ENCODE measurements at places on chromosomes 16 and 17.

GRCh38 chr17:30344283-30345088, 10.6 kb upstream of the TMIGD1 start:
- no peak for DNase-seq

- peak; percentile 25 for DNase-seq
Measured at GRCh38 chr17:76447931-76448652, 4.9 kb downstream of the UBE2O start.

DNA sequence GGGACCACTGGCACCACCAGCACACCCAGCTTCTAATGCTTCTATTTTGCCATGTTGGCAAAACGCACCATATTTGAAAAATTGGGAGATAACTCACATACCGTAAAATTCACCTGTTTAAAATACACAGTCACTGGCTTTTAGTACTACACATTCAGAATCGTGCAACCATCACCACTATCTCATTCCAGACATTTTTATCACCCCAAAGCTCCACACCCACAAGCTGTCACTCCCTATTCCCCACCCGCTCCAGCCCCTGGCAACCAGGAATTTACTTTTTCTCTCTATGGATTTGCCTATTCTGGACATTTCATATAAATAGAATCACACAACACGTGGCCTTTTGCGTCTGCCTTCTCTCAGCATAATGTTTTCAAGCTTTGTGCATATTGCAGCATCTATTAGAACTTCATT, 25.0 kb downstream of the PPL start:
- peak; percentile 14 for DNase-seq

DNA sequence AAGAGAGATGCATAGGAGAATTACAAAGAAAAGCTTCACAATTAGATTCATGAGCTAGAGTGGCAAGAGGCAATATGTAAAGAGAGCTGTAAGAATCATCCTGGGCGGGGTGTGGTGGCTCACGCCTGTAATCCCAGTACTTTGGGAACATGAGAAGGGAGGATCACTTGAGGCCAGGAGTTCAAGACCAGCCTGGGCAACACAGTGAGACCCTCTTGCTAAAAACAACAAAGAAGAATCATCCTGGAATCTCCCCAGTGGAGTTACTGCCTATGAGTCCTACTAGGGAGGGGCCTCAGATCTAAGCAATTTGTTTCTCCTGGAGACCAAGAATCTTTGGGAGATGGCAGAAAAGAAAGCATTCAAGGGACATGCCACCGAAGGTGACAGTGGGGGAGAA, 119.1 kb downstream of the HIC1 start:
- DNase-seq, result no peak

GRCh38 chr17:33905338-33905800, 349.7 kb upstream of the CCL2 start:
- DNase-seq, result no peak
